Eye (tissue), 1 donor: ENCODE measurements at places on chromosomes 11 and 22.
A peak's percentile ranks its signal among the peaks of the same experiment; 100 is the strongest.

- peak; percentile 88 for DNase-seq
Measured at GRCh38 chr11:6320411-6321155, at the start of gene CAVIN3. CAVIN3 (minus strand) TSS chr11:6320501; CDS start chr11:6320476, 25 bp downstream.

GRCh38 chr11:10895285-10895684, 37.4 kb upstream of the ZBED5 start:
- no peak for DNase-seq

DNA sequence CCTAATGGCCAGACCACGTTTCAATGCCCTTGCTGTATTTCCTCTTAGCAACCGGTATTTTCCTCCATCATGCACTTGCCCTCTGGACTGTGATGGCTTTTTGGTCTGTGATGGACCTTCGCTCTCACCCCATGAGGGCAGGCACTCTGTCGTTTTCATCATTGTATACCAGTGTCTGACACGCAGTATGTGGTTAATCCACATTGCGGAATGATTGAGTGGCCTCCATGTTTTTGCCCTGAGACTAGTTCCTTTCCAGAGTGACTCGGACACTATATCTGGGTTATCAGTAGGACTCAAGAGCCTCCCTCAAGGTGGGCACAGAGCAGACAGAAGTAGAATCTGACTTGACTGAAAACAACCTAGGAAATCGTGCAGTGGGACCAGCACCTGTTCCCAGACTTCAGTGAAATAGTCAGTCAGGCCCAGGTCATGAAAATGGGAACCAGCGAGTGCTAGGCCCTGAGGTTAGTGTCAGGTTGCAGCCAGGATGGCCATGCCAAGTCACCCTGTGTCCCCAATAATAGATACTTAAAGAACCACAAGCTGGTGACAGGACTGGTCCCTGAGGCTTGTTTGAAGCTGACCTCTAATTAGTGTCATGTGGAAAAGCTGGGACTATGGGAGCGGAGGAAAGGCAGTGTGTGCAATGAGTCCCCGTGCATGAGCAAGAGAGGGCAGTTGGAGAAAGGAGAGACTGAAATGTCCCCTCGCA, 464.7 kb downstream of the INSC start:
- DNase-seq, result no peak

- DNase-seq, result no peak
Measured at GRCh38 chr11:130515829-130516553, 67.5 kb downstream of the ADAMTS15 start.

DNA sequence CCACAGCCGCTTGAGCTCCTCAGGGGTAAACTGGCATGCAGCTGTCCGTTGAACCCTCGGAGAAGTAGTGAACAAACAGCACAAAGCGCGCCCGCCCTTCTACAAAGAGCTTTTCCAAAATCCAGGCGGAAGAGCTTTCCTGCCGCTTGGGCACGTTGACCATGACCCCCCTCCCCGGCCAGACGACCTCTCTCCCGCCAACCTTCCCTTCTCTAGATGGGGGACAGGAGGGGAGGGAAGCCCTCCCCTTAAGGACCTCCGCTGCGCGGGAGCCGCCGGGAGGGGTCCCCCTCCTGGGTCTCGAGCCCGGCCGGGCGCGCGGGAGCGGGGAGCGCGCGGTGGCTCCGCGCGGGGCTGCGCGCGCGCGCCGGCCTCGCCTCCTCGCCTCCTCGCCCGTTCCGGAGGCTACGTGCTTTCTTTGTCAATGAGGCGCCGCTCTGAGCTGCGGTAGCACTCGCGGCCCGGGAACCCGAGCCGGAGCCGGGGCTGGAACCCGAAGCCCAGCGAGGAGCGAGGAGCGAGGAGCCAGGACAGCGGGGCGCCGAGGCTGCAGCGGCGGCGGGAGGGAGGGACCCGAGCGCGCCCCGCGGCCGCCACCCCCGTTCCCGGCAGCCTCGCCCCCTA, 118.6 kb downstream of the HIPK3 start:
- DNase-seq, result peak; percentile 80

DNA sequence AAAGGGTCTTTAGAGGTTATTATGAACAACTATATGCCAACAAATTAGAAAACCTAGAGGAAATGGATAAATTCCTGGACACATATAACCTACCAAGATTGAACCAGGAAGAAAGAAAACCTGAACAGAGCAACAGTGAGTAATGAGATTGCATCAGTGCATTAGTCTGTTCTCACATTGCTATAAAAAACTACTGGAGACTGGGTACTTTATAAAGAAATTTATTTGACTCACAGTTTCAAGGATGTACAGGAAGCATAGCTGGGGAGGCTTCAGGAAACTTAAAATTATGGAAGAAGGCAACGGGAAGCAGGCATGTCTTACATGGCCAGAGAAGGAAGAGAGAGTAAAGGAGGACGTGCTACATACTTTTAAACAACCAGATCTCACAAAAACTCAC, 70.8 kb upstream of the GNAZ start:
- no peak for DNase-seq

- DNase-seq, result peak; percentile 58
Measured at GRCh38 chr11:103035791-103036434, 56.0 kb downstream of the DCUN1D5 start.

- no peak for DNase-seq
Measured at GRCh38 chr22:41642331-41643110, 21.4 kb downstream of the XRCC6 start.
